ENCODE measurements at places on chromosomes 11 and 22.

DNA sequence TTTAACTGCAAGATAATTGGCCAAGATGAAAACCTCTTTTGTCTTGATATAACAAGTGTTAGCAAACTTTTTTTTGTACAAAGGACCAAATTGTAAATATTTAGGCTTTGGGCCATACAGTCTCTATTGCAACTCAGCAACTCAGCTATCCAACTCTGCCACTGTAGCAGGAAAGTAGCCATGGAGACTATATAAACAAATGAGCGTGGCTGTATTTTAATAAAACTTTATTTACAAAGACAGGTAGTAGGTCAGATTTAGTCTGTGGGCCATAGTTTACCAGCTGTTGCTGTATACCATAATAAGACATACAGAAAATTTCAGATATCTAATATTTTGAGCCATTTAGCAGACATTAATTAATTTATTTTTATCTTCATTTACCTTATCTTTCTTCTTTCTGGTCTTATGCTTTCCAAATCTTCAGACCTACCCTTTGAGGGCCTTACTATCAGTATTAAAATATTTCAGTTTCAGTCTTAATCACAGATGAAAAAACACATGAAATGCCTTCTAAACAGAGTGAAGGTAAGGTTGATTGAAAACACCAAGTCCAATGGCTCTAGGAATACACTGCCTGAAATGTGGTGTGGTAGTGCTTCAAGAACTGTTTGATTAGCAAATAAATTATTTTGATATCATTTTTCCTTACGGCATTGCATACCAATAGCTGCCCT is 256.9 kb upstream of the CTSC start:
- no peaks in the 10 kb centered on the region for H3K36me3 ChIP-seq
- no peak overlapping the region for H3K4me3 ChIP-seq
- no peak for DNase-seq
- no peaks in the 10 kb centered on the region for H3K27me3 ChIP-seq
- no peak overlapping the region for H3K27ac ChIP-seq
- H3K4me1 ChIP-seq: peaks cover 10% of the 10 kb centered on the region

DNA sequence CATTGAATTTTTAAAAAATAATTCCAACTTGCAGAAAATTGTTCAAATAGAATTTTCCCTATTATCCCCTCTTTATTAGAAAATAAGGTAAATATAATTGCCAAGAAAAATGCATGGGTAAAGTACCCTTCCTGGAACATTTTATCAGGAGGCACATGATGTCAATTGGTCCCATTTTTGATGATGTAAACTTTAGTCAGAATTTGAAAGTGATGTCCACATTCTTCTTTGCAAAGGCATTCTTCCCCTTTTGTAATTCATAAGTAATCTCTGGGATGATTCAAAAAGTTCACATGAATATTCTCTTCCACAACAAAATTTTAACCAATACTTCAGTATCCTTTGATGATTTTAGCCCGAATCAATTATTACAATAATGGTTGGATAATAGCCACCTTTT is 86.9 kb upstream of the ANO3 start:
- no peaks in the 10 kb centered on the region for H3K4me1 ChIP-seq
- H3K27me3 ChIP-seq: no peaks in the 10 kb centered on the region
- no peak overlapping the region for H3K4me3 ChIP-seq
- H3K27ac ChIP-seq: no peak overlapping the region

DNA sequence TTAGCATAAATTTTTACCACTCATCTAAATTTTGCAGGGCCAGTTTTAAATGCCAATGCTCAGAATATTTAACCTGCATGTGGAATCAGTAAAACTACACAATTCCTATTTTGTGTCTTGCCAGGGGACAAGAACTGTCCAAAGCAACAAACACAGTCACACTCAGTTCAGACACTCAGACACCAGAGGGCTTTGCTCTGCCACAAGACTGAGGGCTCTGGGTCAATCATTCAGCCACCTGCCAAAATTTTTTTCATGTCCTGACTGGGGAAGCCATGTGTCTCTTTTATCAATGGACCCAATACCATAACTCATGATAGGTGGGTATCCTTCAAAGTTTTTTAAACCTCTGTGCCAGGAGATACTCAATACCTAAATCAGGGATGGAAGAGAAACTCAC is 304.0 kb upstream of the ANO3 start:
- H3K4me1 ChIP-seq: no peaks in the 10 kb centered on the region
- no peak overlapping the region for H3K27ac ChIP-seq
- H3K27me3 ChIP-seq: no peaks in the 10 kb centered on the region
- no peak for DNase-seq

DNA sequence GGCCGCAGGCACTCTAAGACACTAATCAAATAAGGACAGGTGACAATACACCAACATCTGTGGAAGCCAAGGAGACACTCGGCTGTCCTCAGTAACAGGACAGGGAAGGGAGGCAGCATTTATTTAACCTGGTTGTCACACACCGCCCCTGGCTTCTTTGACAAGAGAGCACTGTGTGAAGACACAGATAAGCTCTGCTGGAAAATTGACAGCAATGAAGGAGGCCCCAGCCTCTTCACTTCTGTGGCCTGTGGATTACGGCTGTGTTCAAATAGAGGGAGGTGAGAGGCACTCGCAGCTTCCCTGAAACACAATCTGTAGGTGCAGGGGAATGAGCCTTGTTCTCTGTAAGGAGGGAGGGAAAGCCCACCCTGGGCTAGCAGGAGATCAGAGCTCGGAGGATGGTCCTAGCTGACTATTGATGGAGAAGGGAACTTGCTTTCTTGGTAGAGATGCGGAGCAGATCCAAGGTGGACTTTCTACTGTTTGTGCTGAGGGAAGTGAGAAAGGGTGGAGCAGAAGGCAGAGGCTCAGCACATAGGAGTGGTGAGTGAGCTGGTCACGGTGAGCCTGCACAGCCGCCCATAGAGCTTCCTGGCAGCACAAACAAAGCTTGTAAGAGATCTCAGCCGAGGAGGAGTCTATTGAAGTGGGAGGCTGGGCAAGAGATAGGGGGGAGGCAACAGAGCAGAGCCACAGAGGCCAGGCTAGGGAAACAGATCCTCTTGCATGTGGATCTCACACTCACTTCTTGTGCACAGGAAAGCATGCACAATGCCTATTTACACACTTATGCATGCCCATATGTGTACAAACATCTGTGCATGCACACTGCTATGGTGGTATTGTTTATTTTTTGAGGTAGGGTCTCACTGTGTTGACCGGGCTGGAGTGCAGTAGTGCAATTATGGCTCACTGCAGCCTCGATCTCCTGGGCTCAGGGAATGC is 114.6 kb upstream of the THY1 start:
- H3K4me1 ChIP-seq: peaks cover 1% of the 10 kb centered on the region
- H3K27ac ChIP-seq: no peak overlapping the region
- H3K4me3 ChIP-seq: no peak overlapping the region
- H3K27me3 ChIP-seq: peaks cover 18% of the 10 kb centered on the region
- H3K36me3 ChIP-seq: no peaks in the 10 kb centered on the region

DNA sequence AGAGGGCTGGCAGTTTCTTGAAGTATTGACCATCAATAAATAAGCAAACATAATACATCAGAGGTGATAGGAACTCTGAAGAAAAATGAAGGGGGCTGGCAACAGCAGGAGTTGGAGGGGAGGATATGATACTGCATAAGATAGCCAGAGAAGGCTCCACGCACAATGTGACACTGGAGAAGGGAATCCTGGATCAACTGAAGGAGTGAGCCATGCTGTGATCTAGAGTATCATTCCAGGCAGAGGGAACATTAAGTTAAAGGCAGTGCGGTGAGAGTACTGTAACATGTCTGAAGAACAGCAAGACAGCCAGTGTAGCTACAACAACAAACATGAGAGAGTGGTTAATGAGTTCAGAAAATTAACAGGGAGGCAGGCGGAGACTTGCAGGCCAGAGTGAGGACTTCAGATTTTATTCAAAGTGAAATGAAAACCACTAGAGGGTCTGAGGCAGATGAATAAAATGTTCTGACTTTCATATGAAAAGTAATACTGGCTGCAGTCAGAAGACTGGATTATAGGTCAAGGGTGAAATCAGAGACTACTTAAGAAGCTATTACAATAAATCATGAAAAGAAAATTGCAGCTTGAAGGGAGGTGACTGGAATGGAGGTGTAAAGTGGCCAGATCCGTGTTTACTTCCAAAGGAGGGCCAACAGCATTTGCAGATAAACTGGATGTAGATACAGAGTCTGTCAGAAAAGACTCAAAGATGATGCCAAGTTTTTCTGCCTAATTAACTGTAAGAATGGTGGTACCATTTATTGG is 49.4 kb downstream of the RRAS2 start:
- no peak overlapping the region for H3K27ac ChIP-seq
- H3K27me3 ChIP-seq: no peaks in the 10 kb centered on the region
- no peak for DNase-seq
- peaks cover 2% of the 10 kb centered on the region for H3K36me3 ChIP-seq
- peaks cover 24% of the 10 kb centered on the region for H3K4me1 ChIP-seq

DNA sequence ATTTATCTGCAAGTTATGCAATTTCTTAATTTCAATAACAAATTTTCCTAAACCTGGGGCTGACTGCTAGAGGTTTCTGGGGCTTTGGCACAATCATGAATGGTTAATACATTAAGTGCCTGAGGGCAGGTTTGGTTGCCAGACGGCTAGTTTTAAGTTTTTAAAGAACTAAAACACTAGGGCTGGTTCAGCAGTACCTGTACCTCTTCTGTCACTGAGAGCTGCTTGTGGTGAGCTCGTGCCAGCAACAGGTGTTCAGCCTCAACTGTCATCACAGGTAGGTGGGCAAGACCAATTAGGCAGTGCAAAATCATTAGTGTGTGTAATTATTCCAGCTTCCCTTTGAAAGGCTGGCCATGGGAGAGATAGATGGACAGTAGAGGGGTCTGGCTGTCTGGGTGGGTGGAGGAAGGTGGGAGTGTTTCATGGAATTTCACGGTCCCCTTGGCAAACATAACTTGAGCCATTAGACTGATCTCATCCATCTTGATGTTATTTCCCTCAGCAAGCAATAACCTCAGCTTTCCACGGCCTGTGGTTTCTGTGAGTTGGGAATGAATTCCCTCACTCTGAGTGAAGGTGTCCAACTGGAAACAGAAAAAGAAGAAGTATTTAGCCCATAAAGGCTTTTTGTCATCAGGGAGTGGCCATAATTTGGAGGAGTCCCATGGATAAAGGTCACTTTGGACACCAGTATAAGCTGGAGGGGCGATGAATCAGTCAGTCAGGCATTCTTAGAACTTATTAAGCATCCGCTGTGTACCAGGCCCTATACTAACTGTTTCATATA is 114.8 kb downstream of the SNX19 start:
- H3K27ac ChIP-seq: no peak overlapping the region
- H3K36me3 ChIP-seq: no peaks in the 10 kb centered on the region
- no peak overlapping the region for H3K4me3 ChIP-seq
- DNase-seq: no peak
